ENCODE measurements at places on chromosomes 1 and 21.

- no peak for DNase-seq
These were observed 8.3 kb upstream of the KANK4 start for GRCh38 chr1:62327360-62328055.

DNA sequence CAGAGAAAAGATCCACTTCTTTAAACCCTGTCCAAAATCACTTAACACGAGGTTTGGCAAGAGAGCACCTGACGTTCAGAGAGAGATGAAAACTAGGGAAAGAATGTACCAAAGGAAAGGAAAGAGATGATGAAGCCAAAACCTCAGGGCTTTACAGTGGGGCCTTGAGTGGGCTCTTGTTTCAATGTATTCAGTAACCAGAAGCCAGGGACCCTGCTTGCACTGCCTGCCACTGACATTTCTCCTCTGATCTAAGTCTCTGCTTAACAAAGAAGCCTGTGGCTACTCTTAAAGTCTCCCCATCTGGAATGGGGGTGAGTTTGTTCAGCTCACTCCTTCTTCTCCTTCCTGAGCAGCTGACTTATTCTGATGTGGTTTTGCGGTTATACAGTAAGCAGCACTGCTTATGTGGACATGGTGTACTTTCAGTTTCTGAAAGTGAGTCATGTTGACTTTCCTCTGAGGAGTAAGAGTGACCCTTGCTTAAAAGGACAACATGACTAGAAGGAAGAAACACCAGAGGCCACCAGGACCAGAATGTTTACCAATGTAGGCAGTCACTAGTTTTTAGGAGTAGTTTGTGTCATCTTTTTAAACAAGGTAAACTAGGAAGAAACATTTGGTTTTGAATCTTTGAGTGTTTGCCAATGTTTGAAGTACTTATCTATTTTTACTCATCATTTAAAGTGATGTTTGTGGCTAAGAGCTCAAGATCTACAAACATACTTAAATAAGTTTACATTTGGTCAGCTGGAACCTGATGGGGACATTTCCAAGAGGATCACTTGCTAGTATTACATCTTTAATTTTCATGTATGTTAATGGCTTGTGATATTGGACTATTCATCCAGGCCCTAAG is 87.4 kb downstream of the FASLG start:
- DNase-seq = no peak

GRCh38 chr1:211543025-211543424 is 35.9 kb downstream of the SLC30A1 start:
- no peak for DNase-seq

- DNase-seq = no peak
These were observed 600.7 kb upstream of the USP24 start for GRCh38 chr1:55815745-55816455.

- no peak for DNase-seq
These were observed 485.4 kb upstream of the USP24 start for GRCh38 chr1:55700359-55701130.

DNA sequence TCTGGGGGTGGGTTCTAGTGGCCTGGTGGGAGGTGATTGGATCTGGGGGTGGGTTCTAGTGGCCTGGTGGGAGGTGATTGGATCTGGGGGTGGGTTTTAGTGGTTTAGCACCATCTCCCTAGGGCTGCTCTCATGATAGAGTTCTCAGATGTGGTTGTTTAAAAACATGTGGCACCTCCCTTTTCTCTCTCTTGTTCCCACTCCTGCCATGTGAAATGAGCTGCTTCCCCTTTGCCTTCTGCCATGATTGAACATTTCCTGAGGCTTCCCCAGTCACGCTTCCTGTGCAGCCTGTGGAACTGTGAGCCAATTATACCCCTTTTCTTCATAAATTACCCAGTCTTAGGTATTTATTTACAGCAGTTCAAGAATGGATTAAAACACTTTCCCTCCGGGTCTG is 327.3 kb upstream of the AJAP1 start:
- no peak for DNase-seq

DNA sequence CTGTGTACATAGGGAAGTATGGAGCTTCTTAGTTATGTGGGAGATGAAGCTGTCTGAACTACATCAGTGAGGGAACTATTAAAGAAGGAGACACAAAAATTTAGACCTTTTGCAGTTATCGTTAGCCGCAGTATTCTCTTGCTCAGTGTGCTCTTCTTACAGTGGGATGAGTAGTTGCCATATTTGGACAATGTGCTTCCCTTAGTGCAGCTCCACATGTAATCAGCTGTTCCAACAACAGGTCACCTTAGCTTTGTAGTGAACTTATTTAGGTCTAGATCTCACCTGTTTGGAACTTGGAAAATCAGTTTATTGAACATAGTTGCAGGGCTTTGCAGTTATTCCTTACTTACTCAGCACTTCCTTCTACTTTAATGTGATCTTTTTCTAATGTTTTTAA is 18.1 kb downstream of the GPR52 start:
- DNase-seq = no peak

DNA sequence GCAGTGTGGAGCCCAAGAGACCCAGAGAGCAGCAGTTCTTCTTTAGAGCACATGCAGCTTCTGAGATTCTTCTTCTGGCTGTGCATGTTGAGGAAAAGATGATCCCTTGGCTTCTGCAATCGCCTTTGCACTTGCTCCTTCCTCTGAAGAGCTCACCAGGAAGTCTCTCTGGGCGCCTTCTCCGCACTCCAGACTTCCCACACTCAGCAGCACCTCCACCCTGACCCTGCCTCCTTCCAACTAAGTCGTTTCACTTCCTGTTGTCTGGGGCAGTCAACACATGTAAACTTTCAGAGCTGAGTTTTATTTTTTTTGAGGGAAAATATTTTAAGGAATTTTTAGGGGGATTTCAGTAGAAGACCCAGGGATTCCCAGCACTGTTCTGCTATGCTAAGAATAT is 73.4 kb upstream of the F3 start:
- DNase-seq = no peak

DNA sequence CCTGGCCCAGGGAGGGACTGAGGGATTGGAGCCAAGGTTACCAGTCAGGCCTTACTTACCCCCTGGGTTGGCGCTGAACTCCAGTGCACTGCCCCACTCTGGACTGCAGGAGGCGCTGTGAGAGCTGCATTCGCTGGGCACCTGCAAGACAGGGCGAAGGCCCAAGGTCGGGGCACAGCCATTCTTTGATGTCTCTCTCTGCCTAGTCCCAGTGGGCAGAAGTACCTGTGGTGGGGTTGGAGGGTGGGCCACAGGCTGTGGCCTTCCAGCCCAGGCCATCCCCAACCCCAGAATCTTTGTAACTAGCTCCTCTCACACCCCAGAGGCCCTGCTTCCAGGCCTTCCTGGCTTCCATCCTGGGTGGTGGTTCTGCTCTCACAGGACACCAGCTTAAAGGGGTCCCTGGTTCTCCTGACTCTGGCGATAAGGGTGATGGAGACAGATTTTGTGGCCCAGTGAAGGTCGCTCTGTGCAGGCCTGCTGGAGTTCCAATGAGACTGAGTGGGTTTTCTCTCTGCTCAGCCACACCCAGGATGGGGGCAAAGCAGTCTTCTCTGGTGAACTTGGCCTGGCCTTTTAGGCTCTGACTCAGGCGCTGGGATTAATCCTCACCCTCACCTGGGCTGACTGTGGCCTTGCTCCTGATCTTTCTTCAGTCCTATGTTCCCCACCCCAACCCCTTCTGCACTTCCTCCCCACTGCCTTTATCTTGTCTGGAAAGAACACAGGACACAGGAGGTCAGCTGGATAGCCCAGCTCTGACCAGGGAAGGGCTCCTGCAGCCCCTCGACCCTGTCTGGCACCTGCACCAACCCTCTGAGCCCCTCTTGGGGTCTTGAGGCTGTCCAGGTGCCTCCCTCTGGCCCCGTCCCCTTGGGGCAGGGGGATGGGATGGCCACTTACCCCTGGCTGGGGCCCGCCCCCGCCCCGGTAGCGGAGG is 954 bp downstream of the MYOG start:
- no peak for DNase-seq

DNA sequence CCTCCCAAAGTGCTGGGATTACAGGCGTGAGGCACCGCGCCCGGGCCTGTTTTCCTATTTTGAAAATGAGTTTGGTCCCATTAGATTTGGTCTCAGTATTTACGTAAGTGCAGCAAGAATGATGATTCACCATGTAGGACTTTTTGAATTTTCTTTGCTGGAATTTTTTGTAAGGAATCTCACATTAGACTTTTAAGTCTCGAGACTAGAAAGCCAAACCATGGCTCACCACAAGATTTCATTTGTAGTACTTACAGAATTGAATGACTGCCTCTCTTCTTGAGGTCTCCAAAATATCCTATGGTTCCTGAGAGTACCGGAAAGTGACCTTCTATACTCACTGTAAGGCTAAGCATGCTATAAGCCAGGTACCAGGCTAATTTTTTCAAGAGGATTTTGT is 325 bp downstream of the OR14A2 start:
- no peak for DNase-seq

DNA sequence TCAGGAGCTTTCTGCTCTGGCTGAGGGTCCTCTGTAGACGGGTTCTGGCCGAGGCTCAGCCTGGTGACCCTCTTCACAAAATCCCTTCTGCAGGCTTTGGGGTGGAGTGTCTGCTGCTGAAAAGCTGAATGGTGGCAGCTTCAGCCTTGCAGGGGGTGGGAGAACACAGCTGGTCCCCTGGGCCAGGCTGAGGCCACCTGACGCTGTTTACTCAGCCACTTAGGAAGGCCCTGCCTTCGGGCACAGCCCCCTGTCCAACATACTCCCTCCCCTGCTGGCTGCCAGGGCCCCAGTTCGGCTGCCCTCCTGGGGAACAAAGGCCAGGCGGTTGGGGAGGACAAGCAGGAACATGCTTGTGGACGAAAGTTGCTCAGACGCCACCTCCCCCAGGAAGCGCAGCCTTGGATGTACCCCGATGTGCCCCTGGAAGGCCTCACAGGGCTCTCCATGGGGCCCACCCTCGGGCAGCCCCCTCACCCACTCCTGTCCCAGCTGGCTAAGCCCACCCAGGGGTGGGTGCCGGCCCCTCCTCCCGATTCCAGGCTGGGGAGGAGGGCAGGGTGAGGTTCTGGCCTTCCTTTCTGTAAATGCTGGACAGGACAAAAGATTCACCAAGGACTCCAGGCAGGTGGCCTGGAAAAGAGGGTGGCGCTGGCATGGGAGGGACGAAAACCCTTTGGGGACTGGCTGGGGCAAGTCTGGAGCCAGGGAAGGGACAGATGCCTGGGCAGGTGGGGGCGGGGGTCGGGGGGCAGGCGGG is at the start of gene ANKRD65:
ANKRD65 (minus strand) TSS at position 130 of the 760 bp plus-strand sequence. CDS start 271 bp downstream, outside the sequence.
- no peak for DNase-seq

DNA sequence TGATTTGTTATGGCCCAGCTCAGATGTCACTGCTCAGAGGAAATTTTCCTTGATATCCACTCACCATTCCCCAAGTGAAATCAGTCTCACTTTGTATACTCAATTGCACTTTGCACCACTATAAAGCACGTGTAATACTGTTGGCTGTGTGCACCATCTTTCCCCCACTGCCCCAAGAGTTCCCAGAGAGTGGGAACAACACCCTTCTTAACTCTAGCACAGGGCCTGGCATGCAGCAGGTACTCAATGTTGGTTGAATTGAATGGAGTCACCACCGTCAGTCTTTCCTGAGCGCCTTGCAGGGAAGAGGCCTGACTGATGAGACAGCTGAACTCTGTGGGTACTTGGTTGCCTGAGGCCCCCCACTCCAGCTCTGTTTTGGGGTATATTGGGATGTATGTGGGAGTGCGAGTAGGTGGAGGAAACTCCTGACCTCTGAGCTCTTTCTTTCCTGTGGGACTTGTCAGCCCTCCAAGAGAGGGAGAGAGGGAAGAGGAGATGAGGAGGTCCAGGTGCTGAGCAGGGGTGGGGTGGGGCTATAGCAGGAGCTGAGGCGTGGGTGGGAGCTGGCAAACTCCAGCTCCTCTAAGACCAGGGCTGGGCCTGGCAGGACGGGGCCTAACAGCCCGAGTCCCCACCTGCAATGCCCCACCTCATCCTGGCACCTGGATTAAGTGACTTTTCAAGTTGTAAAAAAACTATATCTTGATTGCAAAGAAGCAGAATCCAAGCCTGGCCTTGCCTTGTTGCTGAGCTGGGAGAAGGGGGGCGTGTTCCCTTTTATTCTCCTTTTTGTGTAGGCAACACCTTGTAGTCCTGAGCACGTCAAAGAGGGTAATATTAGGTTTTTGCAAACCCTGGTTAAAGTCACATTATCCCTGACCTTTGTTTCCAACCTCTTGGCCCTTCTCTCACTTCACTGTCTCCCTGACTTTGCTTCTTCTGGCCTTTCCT is 19.4 kb upstream of the WASF2 start:
- no peak for DNase-seq

DNA sequence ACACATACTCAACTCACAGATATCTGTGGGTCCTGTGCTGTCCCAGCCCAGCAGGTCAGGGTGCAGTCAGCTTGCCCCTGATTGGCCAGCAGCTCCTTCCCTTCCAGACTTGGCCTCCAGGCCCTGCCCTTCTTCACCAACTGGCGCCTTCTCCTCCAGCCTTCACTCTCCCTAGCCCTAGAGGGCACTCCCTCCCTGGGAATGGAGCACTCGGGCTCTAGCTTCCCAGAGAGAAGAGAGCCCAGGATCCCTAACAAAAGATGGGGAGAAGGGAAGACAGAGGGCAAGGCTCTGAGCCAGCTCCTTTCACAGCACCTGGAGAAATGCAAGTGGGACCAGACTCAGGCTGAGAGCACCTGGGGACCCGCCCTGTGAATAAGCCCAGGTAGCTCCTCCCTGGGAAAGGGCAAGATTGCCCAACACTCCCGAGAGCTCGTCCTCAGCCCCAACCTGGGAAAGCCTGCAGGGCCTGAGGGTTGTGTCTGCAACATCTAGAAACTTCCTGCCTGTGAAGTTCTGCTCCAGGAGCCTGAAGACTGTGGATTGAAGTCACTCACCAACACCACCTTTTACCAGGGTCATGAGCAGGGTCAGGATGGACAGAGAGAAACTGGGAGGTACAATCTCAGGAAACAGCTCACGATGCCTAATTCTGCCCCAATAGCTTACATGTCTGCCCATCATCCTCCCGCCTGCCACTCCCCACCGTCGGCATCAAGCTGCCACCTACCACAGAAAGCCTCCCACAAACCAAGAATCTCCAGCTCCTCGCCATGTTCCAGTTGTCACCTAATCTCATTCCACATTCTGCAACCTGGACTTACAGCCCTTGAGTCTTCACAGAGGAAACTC is at the start of gene PGLYRP4:
PGLYRP4 (minus strand) TSS at position 331 of the 852 bp plus-strand sequence. CDS start 909 bp downstream, outside the sequence.
- DNase-seq = no peak

- no peak for DNase-seq
These were observed 93.0 kb upstream of the PLPPR4 start for GRCh38 chr1:99171184-99171813.

GRCh38 chr21:36918291-36918690 is 48.2 kb downstream of the HLCS start:
- DNase-seq = no peak

- no peak for DNase-seq
These were observed 60.9 kb upstream of the C1orf105 start for GRCh38 chr1:172359491-172359999.

GRCh38 chr1:198281911-198282310 is 125.1 kb downstream of the NEK7 start:
- DNase-seq = no peak

DNA sequence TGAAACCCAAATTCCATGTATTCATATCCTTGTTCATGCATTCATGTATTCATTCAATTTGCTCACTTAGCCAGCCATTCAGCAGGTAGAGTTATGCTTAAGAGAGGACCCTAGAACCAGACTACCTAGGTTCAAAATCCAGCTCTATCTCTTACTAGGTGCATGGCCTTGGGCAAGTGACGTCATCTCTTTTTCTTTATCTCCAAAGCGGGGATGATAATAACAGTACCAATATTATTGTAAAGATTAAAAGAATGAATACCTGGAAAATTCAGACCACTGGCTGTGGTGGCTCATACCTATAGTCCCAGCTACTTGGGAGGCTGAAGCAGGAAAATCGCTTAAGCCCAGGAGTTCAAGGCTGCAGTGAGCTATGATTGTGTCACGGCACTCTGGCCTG is 33.9 kb upstream of the CLIC4 start:
- DNase-seq = no peak
